ENCODE measurements at places on chromosomes 1 and 21. TPM values are rescaled to one million over a fixed set of nuclear protein-coding genes. Genes with fewer than 3 reads are reported as not detected.

GRCh38 chr1:23548704-23549143 is 10.6 kb downstream of the ID3 start:
- no peak overlapping the region for H3K27ac ChIP-seq
- H3K4me3 ChIP-seq: no peak overlapping the region
- peaks cover 7% of the 10 kb centered on the region for H3K4me1 ChIP-seq

The KRTAP6-3 gene
- not detected for total RNA-seq

DNA sequence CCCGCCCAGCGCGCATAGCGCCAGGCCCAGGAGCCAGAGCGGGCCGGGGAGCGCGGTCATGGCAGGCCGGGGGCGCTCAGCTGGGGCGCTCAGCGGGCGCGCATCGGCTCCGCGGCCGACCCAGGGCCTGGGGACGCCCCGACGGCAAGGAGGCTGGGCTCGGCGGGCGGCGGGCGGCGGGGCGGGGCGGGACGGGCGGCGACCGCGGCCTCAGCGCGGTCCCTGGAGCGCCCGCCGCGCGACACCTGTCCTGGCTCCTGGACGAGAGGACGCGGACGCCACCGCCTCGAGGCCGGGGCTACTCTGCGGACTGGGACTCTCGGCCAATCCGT is 273 bp downstream of the BMP8B start:
- no peaks in the 10 kb centered on the region for H3K36me3 ChIP-seq
- peaks cover 7% of the 10 kb centered on the region for H3K4me1 ChIP-seq
- H3K27me3 ChIP-seq: peaks cover 28% of the 10 kb centered on the region
- H3K27ac ChIP-seq: no peak overlapping the region

- H3K4me1 ChIP-seq: no peaks in the 10 kb centered on the region
- DNase-seq: no peak
- no peak overlapping the region for H3K27ac ChIP-seq
- peaks cover 9% of the 10 kb centered on the region for H3K27me3 ChIP-seq
- H3K4me3 ChIP-seq: peak overlapping the region; percentile 77
- no peaks in the 10 kb centered on the region for H3K36me3 ChIP-seq
Measured at GRCh38 chr1:242522996-242523718, 1.3 kb downstream of the PLD5 start.

GRCh38 chr21:26826801-26827200 is 18.4 kb downstream of the ADAMTS1 start:
- no peak overlapping the region for H3K27ac ChIP-seq
- no peak overlapping the region for H3K4me3 ChIP-seq
- H3K4me1 ChIP-seq: peaks cover under 1% of the 10 kb centered on the region
- peaks cover 1% of the 10 kb centered on the region for H3K27me3 ChIP-seq

GRCh38 chr1:57797084-57797483 is 373.2 kb upstream of the DAB1 start:
- DNase-seq: no peak
- H3K4me1 ChIP-seq: no peaks in the 10 kb centered on the region
- no peak overlapping the region for H3K4me3 ChIP-seq
- no peak overlapping the region for H3K27ac ChIP-seq
- no peaks in the 10 kb centered on the region for H3K36me3 ChIP-seq
- no peaks in the 10 kb centered on the region for H3K27me3 ChIP-seq

DNA sequence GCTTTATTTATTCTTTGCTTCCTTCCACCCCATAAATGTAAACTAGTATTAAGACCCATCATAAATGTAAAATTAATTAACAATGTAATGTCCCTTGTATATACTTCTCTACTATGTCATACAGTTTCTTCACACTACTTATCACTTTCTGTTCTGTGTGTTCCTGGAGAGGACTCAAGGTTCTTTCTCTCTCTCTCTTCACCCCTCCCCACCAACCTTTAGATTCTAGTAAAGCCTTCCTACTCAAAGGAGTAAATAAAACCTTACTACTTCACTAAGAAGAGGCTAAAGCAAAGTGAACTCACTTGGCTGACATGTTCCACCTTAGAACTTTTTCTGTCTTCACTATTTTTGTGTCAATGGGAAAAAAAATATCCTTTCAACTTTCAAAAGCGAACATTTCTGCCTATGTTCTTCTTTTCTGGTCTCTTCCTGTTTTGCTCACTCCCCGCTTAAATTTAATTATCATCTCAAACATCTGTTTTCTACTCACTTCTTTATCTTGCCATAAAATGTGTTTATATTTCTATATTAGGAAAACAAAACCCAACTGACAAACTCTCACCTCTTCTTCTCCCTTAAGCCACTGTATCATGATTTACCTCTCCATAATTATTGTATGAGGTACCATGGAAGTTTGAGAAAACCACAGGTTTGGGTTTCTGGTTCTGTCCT is 260.3 kb downstream of the DPYD start:
- H3K4me3 ChIP-seq: no peak overlapping the region
- peaks cover 2% of the 10 kb centered on the region for H3K27me3 ChIP-seq

GRCh38 chr1:84143796-84144565 is at the start of gene PRKACB:
Gene PRKACB, plus strand, starts transcription at chr1:84144271. Its CDS starts 91 bp downstream, at chr1:84144362.
- H3K4me1 ChIP-seq: peaks cover 5% of the 10 kb centered on the region
- no peak within 1 kb of the TSS for H3K4me3 ChIP-seq
- no peaks in the 10 kb centered on the region for H3K36me3 ChIP-seq
- H3K27ac ChIP-seq: no peak within 1 kb of the TSS

DNA sequence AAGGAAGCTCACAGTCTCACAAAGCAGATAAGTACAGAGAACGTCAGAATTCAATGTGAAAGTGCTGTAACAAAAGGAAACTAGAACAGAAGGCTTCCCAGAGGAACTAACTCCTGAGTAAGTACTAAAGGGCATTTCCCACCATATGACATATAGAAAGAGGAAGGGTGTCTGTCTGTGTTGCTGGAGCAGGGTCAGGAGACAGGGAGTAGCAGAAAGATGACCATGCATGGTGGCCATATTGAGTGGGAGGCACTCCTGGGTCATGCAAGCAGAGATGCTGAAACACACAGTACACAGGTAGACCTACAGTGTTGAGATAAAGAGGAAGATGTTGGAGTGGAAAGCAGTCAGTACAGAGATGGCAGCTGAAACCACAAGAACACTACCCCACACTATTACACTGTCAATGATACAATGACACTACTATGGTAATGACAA is 47.3 kb downstream of the SLC25A24 start:
- peaks cover 3% of the 10 kb centered on the region for H3K4me1 ChIP-seq
- H3K27me3 ChIP-seq: no peaks in the 10 kb centered on the region
- H3K27ac ChIP-seq: no peak overlapping the region
- no peak overlapping the region for H3K4me3 ChIP-seq
- no peak for DNase-seq
- peaks cover 38% of the 10 kb centered on the region for H3K36me3 ChIP-seq

GRCh38 chr1:2352341-2352896 is 38.9 kb downstream of the MORN1 start:
- H3K27ac ChIP-seq: no peak overlapping the region
- no peaks in the 10 kb centered on the region for H3K4me1 ChIP-seq
- no peak for DNase-seq
- H3K4me3 ChIP-seq: no peak overlapping the region
- H3K27me3 ChIP-seq: peaks cover 7% of the 10 kb centered on the region

The CCDC30 gene
- 3.4 TPM for total RNA-seq

The C1orf87 gene
- total RNA-seq: 0.23 TPM

GRCh38 chr1:216740331-216740730 is 17.1 kb upstream of the ESRRG start:
- H3K27me3 ChIP-seq: no peaks in the 10 kb centered on the region
- no peak overlapping the region for H3K27ac ChIP-seq
- H3K4me1 ChIP-seq: peaks cover 7% of the 10 kb centered on the region
- no peak for DNase-seq
- no peaks in the 10 kb centered on the region for H3K36me3 ChIP-seq

The CIART gene
- total RNA-seq: 9.1 TPM

The IL19 gene
- not detected for total RNA-seq

DNA sequence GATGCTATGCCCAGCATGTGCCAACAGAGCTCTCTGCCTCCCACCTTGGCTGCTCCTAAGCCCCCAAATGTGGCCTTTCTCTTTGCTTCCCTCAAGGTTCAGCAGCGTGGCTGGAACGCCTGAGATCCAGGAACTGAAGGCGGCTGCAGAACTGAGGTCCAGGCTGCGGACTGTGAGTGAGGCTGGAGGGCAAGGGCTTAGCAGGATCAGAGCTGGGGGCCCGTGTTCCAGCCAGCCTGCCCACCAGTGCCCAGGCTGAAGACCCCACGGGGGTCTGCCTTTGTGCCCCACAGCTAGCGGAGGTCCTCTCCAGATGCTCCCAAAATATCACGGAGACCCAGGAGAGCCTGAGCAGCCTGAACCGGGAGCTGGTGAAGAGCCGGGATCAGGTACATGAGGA is 14.6 kb downstream of the IKBKE start:
- peaks cover 17% of the 10 kb centered on the region for H3K4me1 ChIP-seq
- no peak overlapping the region for H3K4me3 ChIP-seq
- H3K27ac ChIP-seq: no peak overlapping the region
- peaks cover 19% of the 10 kb centered on the region for H3K36me3 ChIP-seq
- no peaks in the 10 kb centered on the region for H3K27me3 ChIP-seq

GRCh38 chr1:17607644-17608581 is 68.4 kb downstream of the ARHGEF10L start:
- no peak for DNase-seq
- no peaks in the 10 kb centered on the region for H3K36me3 ChIP-seq
- H3K4me3 ChIP-seq: no peak overlapping the region
- H3K27ac ChIP-seq: no peak overlapping the region
